ENCODE measurements at places on chromosomes 12 and 14.
A peak's percentile ranks its signal among the peaks of the same experiment; 100 is the strongest.

DNA sequence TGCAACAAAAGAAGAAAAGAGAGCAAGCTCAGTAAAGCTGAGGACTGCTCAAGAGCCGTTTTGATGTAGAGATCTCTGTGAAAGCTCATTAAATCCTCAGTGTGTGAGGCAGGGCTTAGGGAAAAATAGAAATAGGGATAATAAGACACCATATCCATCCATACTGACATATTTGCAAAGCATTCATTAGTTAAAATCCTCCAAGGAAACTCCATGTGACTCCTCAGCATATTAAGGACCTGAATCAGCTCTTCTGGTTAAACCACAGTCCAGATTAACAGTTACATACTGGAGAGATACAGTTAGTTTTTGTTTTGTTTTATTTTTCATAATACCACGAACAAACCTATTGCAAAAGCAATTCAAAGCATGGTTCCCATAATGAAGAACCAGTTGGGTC is 288.2 kb downstream of the PAWR start:
- no peak for DNase-seq

GRCh38 chr12:88958153-88958552 is 377.9 kb upstream of the KITLG start:
- no peak for DNase-seq

DNA sequence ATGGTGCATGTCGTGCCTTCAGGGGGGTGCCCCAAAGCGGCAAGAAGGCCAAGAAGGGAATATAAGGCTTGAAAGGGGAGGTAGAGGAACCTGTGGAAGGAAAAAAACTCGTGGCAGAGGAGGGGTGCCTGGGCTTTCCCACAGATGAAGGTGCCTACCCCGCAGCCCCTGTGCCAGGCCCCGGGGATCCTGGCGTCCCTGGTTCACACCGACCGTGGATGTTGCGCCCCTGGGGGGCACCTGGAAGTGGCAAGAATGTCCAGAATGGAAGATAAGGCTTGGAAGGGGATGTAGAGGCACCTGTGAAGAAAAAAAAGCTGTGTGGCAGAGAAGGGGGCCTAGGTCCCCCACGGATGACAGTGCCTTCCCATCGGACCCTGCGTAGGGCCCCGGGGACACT is 282.2 kb downstream of the ALG10 start:
- no peak for DNase-seq

DNA sequence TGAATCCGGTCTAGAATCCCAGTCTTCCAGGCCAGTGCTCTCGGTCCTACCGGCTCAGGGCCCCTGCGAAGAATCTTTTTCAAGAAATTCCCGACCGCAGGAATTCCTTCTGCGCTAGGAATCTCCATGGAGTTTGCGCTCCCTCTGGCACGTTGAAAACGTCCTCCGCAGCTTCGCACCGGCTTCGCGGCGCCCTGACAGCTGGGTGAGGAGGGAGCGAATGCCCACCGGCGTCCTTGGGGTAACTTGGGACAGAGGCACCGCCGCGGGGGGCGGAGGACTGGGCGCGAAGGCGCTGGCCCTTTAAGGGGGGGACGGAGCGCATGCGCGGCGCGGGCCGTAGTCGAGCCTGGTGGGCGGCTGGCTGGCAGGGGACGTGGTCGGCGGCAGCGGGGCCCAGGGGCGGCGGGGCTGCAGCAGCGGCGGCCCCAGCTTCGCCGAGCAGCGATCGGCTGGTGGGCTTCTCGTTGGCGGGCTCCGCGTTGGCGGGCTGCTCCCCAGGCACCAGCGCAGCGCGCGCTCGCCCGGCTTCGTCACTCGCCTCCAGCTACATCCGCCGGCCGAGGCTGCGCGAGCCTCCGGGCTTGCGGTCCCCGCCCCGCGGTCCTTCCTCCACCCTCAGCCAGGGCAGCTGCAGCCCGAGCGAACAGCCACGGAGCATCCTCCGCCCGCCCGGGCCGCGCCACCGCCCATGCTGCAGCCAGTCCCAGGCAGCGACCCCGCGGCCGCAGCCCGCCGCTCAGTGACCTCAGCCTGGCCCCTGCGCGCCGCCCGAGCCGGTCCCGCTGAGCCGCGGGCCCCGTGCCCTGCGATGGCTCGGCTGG is at the start of gene VASH1:
Gene VASH1, plus strand, starts transcription at position 333 of the 824 bp plus-strand sequence. CDS start 1,354 bp downstream, outside the sequence.
- DNase-seq, result peak; percentile 52
